Osteocyte (in vitro differentiated cells): ENCODE measurements at places on chromosomes 2 and 18.

- peak; percentile 78 for DNase-seq
These were observed 168.4 kb downstream of the LOXHD1 start for GRCh38 chr18:46488471-46489213.

- no peak for DNase-seq
These were observed 208.4 kb upstream of the SMAD2 start for GRCh38 chr18:48138660-48139430.

GRCh38 chr2:66555091-66555490 is 120.2 kb downstream of the MEIS1 start:
- no peak for DNase-seq

- no peak for DNase-seq
These were observed 41.5 kb downstream of the LMAN2L start for GRCh38 chr2:96698221-96698861.

DNA sequence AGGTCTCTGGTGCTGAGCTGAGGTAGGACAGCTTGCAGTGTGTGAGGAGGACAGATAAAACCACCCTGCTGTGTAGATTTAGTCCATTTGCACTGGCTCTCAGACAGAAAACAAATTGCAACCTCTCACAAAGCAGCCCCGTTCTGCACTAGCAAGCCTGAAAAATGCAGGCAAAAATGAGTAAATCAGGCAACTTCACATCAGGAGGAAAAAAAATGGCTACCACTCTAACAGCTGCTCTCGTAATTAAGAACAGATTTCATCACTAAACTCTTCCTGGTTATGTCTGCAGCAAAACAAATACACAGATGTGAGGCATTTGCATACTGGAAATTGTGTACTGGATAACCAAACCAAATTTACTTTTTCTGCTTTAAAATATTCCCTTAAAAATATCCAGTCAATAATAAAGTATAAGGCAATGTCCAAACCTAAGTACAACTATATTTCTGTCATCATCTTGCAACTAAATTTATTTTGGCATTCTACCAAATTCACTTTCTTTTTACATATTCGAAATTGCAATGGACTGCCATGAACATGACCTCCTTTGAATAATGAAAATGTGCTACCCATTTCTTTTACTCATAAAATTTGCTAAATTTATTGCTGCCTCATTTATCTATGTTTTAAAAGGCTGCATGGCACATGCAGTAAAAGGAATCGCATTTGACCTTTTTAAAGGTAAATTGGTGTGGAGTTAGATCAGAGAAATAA is 157.4 kb downstream of the AFF3 start:
- no peak for DNase-seq

DNA sequence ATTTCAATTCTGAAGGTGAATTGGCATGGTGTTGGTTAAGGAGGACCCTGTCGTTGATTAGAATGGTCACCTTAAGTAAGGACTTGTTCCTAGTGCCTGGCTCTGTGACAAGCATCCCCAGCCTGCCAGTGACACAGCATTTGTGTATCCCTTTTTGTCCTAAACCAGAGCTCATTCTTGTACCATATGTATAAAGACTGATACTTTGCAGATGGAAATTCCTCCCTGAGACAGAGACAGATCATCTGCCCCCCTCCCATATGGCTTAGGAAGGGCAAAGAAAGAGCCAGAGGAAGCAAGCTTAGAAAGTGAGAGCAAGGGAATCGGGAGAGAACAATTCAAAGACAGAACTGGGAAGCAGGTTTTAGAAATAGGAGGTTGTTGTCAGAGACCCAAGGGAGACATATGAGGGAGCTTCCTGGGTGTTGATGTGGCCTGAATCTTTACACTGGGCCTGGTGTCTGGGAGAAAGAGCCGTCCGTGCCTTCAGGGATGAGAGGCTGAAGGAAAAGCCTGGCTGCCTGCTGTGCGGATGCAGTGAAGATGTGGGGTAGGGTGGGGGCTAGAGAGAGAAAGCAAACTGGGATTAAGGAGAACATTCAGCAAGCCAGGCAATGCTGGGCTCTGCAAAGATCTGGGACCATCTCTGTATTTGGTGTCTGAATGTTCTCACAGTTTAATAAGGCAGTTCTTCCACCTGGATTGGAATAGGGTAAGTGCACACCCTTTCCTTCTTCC is 13.2 kb upstream of the CHRNA1 start:
- DNase-seq = no peak

DNA sequence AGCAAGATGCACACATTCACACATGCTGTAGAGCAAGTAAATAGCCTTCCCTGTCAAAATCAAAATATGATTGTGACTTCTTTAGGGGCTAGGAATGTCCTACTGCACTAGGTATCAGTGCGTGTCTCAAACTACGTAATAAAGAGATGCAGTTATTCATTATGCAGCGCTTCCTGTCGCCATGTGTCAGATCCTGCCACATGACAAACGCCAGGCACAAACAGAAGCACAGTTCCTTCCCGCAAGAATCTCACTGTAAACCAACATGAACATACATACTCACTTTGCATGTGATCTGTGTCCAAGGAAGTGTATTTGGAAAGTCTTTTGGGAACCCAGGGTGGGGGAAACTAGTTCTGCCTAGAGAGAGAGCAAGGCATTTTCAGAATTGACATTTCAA is 599.9 kb downstream of the RNF144A start:
- no peak for DNase-seq

DNA sequence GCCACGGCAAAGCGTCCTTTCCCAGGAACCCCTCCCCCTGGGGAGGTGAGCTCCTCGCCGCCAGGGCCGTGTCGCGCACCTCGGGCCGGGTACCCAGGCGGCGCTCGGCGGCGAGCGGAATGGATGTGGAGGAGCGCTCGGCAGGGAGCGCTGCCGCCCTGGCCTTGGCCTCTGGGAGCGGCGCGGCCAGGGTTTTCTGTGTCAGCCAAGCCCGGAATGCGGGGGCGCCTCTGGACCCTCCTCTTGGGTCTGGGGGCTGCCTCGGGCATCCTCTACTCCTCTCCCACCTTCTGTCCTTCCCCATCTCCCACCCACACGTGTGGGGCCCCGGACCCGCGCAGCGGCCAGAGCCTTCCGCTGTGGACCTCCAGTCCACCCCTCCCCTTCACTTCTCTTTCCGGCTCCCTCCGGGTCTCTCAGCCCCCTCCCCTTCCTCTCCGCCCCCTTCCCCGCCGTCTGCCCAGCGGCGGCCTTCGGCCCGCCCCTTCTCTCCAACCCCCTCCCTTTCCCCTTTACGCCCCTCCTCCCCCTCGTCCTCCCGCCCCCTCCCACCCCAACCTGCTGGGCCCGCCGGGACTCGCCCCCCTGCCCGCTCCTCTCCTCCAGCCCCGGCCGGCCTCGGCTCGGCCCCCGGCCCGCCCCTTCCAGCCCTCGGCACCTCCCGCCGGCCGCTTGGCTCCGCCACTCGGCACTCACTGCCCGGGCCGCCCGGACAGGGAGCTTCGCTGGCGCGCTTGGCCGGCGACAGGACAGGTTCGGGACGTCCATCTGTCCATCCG is at the start of gene MERTK:
Gene MERTK (plus strand): TSS at position 684 of the 779 bp plus-strand sequence. CDS start 129 bp downstream, outside the sequence.
- peak; percentile 92 for DNase-seq

- no peak for DNase-seq
These were observed 195.6 kb downstream of the MYCN start for GRCh38 chr2:16135913-16136310.

DNA sequence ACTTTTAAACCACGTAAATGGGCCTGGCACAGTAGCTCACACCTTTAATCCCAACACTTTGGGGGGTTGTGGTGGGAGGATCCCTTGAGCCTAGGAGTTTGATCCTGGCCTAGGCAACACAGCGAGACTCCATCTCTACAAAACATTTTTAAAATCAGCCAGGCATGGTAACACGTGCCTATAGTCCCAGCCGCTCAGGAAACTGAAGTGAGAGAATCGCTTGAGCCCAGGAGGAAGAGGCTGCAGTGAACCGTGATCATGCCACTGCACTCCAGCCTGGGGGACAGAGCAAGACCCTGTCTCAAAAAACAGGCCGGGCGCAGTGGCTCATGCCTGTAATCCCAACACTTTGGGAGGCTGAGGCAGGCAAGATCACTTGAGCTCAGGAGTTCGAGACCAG is 12.2 kb downstream of the ROCK1 start:
- no peak for DNase-seq

GRCh38 chr2:72887032-72887739 is at the start of gene SPR:
SPR (plus strand) TSS chr2:72887408; CDS start chr2:72887433, 25 bp downstream.
- DNase-seq = no peak

GRCh38 chr2:216373896-216374295 is 1.6 kb upstream of the MARCHF4 start:
- DNase-seq = no peak

- no peak for DNase-seq
These were observed 41.1 kb upstream of the SCG2 start for GRCh38 chr2:223643309-223643708.

DNA sequence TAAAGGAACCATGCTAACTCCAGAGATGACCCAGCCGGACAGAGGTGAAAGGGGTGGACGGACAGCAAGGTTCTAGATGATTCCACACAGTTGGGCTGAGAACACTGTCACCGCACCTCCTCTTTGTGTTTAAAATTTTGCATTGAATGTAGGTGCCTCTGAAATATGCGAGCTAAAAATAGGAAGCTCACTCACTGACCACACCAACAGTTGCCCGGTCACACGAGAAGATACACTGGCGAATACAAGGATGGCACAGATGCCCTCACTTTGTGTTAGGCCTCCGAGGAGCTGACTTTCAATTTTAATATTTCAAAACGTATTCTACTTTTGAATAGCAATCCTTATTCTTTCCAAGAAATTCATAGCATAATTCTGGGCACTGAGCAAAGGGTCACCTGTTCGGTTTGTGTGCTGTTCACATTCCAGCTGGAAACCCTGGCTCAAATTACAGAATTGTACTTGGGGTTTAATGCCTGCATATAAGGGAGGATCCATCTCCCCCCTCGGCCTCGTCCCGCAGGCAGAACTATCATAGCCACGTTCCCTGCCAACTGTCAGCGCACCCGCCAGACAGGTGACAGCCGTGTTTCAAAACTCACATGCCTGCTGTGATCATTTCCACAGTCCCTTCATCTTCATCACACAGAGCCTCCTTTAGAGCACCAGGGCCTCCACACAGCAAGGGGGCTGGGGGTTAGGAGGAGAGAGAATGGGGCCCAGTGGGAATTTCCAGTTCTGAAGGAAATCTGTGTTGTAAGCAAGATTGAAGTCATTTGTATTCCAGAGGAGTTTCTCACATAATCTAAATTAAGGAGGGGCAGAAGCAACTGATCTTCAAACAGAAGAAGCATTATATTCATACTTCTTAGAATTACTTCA is 48.2 kb downstream of the ADI1 start:
- DNase-seq = no peak

DNA sequence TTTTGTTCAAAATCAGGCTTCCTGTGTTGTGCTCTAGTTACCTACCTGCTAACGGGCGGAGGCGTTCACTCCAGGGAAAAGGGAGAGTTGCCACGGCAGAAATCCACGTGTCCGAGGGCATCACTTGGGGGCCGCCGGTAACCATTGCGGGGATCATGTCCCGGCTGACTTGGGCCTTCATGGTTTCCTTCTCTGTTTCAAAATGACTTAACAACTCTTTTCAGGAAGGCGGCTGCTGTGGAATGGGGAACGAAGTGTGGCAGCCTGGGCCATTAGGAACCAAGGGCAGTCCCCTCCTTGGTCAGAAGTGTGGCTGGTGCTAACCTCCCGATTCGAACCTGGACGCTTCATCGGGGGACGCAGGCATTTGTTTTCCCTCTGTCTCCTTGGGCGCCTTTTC is 56.8 kb downstream of the INPP5D start:
- no peak for DNase-seq

GRCh38 chr2:222054813-222055212 is 244.0 kb downstream of the PAX3 start:
- DNase-seq = no peak

- no peak for DNase-seq
These were observed 9.5 kb downstream of the ZEB2 start for GRCh38 chr2:144510294-144510991.

- DNase-seq = no peak
These were observed 10.9 kb downstream of the GNLY start for GRCh38 chr2:85704800-85705679.

GRCh38 chr18:23776306-23776705 is 87.1 kb downstream of the LAMA3 start:
- DNase-seq = no peak

DNA sequence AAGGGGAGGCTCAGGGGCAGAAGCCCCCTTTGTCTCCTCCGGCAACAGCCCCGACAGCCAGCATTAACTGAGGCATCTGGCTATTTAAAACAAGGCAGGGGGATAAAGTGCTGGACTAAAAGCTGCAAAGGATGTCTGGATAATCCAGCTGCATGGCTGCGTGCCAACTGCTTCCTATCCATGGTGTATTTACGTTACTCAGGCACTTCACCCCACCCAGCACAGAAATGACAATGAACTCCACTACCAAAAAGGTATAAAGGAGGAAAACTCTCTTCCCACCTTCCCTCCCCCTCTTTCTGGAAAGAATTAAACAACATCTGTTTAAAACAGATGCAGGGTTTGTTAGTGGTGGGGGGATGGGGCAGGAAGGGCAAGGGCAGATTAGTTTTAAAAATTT is 82.5 kb downstream of the SPRED2 start:
- DNase-seq = peak; percentile 84

GRCh38 chr18:2776601-2777000 is 70.2 kb upstream of the EMILIN2 start:
- DNase-seq = no peak

DNA sequence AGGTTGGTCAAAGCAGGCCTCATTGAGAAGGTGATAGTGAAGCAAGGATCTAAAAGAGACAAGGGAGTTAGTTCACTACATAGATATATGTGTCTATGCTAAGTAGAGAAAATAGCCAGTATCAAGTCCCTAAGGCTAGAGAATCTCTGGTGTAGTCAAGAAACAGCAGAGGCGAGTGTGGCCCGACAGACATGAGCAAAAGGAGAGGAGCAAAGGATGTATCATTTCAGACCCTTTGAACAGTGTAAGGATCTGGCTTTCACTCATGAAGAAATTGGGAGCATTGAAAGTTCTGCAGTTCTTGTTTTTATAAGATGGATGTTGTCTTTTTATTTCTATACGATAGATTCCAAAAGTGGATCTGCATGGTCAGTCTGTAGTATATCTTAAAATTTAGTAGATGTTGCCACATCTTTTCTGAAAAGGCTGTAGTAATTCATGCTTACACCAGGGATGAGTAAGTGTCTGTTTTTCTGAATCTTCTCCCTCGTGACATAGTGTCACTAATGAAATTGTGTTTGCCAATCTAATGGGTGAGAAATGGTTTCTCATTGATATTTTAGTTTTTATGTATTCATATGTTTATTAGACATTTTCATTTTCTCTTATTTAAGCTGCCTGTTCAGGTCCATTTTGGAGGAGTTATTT is 18.8 kb downstream of the SP100 start:
- no peak for DNase-seq

GRCh38 chr18:40708726-40709125 is 1246.3 kb upstream of the PIK3C3 start:
- no peak for DNase-seq

DNA sequence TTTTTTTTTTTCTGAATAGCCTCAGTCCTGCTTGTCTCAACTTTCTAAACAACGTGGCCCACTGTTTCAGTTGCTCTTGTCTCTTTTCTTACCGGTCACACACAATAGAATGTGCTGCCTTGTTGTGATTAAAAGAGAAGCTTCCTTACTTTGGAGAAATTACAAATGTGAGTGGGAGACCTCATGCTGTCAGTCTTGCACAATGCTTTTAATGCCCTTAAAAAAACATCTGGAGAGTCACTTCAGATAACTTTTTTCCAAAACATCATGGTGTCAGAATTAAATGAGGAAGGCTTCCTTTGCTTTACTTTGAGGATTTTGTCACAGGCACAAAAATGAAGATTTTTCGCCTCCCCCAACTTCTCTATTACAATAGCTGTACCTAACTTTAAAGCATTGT is 37.7 kb downstream of the LHCGR start:
- no peak for DNase-seq

- DNase-seq = no peak
These were observed 31.1 kb upstream of the EIF2AK3 start for GRCh38 chr2:88658326-88658725.
